ENCODE measurements at places on chromosomes 6 and 20.

DNA sequence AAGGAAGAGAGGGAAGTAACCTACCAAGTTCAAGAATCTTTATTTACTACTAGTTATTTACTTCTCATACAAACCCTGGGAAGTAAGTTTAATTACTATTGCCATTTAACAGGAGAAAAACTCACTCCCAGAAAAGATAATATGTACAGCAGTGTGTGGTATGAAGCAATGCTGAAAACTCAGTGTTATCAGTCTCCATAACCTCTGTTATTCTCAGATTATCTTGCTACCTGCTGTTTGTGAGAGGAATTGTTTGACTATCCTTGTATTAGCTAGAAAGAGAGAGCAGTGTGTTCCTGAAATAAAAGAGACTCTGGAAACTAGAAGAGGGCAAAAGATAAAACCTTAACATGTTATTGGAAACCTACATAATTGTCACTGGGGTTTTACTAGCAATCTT is 38.2 kb downstream of the ADGRB3 start:
- DNase-seq = no peak

DNA sequence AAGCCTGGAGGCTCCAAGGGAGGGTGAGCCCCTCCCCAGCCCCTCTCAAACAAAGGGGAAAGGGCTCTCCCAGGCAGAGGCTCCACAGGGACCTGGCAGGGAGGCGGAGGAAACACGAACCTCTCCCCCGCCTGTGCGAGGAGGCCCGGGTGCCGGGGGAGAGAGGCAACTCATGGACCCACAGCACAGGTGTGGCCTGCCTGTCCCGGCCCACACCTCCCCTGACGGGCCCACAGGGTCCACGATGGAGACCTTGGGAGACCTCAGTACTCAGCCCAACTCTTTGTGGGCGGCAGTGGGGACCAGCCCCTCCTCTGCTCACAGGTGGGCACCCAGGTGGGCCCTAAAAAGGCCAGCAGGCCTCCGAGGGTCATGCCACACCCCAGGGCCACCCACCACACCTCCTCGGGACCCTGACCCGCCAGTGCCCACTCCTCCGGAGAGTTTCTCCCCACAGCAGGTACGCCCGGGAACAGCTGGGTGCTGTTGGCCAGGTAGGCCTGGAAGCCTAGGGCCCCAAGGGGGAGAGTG is 12.2 kb downstream of the LAMA5 start:
- DNase-seq = no peak

DNA sequence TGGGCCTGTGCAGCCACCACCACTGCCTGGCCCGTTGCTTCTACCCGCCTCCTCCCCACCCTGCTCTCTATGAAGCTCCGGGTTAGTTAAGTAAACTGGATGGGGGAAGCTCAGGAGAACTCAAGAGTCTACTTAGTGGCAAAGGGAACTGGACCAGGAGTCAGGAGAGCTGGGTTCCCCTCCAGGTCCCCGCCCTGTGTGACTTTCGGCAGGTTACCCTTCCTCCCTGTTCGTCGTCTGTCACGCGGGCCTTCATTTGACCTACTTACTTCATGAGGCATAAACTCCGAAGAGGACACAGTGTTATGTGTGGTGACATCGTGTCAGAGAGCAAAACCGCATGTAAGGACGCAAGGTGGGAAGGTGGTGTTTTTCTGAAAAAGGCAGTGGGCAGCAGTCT is 75.3 kb downstream of the TCP11 start:
- DNase-seq = no peak

DNA sequence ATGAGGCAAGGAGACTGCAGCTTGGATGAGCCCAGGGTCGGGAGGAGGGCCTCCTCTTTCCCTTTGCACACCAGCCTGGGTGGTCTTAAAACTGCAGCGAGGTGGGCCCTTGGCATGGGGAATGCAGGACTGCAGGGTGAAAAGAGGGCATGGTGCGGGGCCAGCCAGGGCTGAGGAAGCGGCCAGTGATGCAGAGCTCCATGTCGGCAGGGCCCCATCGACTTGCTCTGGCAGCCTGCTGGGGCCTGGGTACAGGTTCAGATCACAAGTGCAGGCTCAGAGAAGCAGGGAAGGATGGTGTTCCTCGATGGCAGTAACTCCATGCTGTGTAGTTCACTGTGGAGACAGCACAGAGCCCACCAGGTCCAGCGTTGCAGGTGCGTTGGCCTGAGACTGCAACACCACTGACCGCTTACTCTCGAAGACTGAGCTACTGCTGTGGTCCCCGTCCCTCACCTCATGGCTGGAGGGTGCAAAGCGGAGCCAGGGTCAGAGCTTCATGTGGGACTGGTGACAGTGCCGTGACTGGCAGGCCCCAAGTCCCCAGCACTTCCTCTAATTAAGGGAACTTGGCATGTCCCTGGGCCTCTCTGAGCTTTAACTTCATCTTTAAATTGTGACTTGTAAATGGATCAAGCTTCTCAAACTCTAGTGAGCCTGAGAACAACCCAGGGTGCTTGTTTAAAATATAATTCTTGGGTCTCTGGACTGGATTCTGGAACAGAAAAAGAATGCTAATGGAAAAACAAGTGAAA is 223.2 kb downstream of the SYNDIG1 start:
- DNase-seq = no peak

- DNase-seq = no peak
Measured at GRCh38 chr20:36173451-36173933, 19.0 kb downstream of the EPB41L1 start.

- DNase-seq = no peak
Measured at GRCh38 chr6:143110996-143111395, 50.3 kb downstream of the AIG1 start.

DNA sequence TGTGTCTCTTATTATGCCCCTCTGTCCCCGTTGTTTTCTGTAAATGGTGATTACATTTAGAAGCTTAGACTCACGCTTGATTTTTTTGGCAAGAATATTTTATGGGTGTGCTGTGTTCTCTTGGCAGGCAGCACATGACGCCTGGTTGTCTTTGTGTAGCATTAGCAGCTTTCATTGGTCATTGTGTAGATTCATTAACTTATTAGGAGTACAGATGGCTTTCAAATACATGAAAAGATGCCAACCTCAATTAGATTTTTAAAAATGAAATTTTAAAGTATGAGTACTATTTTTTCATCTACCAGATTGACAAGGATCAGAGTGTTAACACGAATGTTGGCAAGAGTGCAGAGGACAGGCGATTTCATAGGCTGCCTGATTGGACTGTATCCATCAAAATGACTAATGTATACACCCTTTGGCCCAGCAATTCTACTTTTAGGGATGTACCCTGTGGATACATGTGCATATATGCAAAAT is 15.2 kb downstream of the COX4I2 start:
- peak; percentile 82 for DNase-seq

DNA sequence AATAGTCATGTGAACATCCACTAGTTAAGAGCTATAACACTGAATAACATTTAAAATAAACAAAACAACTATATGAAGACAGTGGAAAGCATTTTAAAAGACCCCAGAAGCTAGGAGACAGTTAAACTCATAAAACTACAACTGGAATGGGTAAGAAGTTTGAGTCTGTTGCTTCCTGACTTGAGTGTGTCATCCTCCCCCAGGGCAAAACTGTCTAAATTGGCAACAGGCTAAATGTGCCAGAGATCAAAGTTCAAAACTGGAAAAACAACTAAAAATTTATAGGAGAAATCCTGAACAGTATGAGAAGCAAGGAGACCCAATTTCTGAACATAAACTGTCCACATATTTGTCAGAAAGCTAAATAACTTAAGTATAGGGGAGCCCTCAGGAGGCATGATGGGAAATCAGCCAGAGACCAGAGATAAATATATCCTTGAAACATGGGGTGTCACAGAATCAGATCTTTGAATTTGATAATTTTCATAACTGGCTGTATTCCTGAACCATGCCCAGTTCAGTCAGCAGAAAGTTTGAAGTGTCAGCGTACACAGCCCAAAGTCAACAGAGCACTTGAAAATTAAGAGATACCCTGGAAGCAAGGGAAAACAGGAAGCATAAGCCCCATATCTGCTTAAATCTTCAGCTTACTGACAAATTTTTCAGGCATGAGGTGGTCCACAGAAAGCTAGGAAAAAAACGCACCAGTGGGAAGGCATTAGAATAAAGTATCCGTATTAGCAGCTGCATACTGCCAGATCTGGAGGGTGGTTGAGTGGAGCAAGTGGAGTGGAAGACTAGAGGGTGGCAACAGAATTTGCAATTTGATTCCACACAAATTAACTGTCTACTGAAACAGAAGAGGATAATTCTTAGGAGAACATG is 516.1 kb upstream of the MAN1A1 start:
- DNase-seq = no peak

DNA sequence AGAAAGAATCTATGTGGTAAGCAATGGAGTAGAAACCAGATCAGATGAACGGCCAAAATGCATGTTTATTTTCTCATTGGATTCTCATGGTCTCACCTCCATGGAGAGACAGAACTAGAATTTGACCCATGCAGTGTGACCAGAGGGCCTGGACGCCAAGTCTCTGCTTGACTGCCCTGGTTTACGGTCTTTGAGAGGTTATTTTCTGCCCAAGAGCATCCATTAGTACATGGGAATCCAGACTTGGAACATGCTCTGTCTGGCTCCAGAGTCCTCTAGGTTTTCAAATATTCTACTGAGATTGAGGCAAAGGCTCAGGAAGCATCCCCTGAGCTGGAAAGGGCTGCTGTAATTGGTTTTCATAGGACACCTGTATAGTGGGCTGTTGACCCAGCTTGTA is 45.5 kb upstream of the UST start:
- DNase-seq = no peak

GRCh38 chr6:32854376-32855178 is 585 bp downstream of the PSMB9 start:
- DNase-seq = peak; percentile 18

DNA sequence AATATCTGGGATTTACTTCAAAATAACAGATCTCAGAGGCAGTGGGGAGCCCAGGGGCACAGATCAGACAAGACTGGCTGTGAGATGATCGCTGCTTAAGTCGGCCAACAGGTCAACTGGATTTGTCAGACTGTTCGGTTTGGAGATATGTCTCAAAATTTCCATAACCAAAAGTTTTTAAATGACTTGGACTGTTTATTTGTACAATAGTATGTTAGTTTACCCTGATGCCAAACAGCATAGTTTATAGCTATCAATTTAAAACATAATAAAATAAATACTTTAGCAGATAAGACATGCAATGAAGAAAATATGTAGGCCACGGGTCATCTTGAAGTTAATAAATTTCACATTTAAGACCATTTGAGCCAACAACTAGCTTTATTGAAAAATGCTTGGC is 126.7 kb downstream of the IRF4 start:
- peak; percentile 75 for DNase-seq

- DNase-seq = peak; percentile 60
Measured at GRCh38 chr6:145815309-145816274, 997 bp upstream of the FBXO30 start.

DNA sequence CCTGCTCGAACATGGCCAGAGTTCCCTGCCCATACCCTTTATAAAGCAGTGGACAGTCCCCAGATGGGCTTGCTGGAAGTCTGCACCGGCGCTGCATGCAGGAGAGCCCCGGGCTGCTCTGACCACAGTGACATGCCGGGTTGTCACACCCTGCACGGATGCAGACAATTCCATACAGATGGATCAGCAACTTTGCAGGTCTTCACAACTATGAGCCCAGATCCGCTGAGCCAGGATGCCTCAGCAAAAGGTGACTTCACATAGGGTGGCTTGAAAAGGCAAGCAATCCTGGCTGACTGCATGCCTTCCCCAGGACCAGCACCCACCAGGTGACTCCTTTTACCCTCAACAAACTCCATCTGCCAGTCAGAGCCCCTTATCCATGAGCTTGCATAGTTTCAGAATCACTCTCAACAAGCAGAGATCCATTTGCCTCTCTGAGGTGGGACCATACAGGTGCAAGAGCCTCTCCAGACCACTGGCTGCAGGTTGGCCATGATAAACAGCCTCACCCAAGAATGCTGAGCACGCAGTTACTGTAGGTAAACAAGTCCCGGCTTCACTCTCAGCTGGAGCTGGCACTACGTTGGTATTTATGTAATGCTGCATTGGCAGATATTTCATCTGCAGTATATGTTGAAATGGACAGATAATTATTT is 183.0 kb upstream of the QKI start:
- no peak for DNase-seq

- DNase-seq = peak; percentile 55
Measured at GRCh38 chr6:43669050-43669921, 18.3 kb downstream of the MRPS18A start.

DNA sequence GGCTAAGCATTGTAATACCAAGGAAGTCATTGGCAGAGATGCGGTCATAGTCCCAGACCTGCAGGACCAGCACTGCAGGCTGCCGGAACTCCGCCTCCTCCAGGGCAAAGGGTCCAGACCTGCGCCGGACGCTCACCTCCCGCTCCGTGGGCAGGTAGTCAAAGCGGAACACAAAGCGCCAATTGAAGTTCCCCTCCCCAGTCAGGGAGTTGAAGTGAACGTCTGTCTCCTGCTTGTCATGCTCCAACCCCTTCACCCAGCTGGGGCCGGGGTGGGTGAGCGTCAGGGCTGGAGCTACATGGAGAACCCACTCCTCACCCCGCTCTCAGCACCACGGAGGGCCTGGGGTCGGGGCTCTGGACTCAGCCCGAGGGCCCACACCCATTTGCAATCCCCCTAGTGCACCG is 18.2 kb downstream of the ERGIC3 start:
- no peak for DNase-seq

DNA sequence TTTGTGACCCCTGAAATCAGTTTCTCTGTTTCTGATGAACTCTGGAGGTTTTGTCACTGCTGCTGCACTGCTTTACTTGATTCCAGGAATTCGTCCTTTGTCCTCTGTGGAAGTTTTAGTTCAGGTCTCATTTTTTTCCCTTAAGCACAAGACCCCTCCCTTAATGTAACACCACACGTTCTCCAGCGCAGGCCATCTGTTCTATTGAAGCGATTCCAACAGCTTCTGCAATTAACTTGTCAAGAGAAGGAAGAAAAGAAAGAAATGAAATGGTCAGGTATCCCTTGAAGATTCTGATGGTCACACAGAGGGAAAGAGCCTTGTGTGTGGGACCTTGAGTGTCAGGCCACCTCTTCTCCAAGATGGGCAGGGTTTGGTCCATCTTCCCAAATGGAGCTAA is 7.8 kb upstream of the MAS1L start:
- no peak for DNase-seq

- peak; percentile 44 for DNase-seq
Measured at GRCh38 chr20:63857764-63858392, 3.4 kb upstream of the ABHD16B start.

GRCh38 chr6:130307752-130308361 is 58.0 kb upstream of the TMEM200A start:
- peak; percentile 27 for DNase-seq

GRCh38 chr20:57514273-57514751 is 10.6 kb downstream of the CTCFL start:
- DNase-seq = peak; percentile 57

- DNase-seq = no peak
Measured at GRCh38 chr6:125985522-125985921, 818 bp upstream of the TRMT11 start.

GRCh38 chr6:110741517-110741916 is 73.8 kb downstream of the CDK19 start:
- no peak for DNase-seq

- DNase-seq = no peak
Measured at GRCh38 chr6:71886184-71887005, at the start of gene RIMS1. Gene RIMS1, plus strand, starts transcription at chr6:71886550. Its CDS starts 474 bp downstream, at chr6:71887024.
